ENCODE measurements at places on chromosomes 11 and 22. TPM values are rescaled to one million over a fixed set of nuclear protein-coding genes. Genes with fewer than 3 reads are reported as not detected.

Gene GRIA4
- not detected for total RNA-seq

Gene OR8D4
- total RNA-seq, result under 0.01 TPM

Gene MMP7
- not detected for total RNA-seq

Gene NXPE1
- total RNA-seq, result not detected

Gene APOA5
- not detected for total RNA-seq

Gene HORMAD2
- total RNA-seq, result under 0.01 TPM

Gene ANKRD42
- total RNA-seq, result 10.5 TPM
